Stimulated activated CD8-positive, alpha-beta memory T cell treated with anti-CD3 and anti-CD28 coated beads, Interleukin-7, amount 100 ng/mL, for 24 hours (primary cell): ENCODE measurements at places on chromosomes 7 and 10.

GRCh38 chr7:2611401-2611800, 20.4 kb upstream of the TTYH3 start:
- no peak for DNase-seq

DNA sequence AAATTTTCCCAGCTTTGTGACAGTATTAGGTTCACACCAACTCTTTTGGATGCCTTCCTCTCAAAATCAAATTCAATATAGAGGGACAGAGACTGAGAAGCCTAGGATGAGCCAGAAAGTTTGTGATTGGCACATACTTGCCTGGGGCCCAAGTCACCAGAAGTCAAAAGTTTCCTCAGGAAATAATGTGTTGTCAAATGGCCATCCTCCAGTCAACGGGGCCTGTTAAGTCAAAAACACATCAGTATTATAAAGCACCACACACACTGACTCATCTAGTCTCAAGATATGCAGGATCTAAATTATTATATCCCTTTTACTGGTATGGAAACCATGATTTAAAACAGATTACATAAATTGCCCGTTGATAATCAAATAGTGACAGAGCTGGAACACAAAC, 158.1 kb downstream of the AHR start:
- DNase-seq, result no peak

GRCh38 chr10:69952821-69953221, 99.8 kb upstream of the MACROH2A2 start:
- DNase-seq, result no peak

DNA sequence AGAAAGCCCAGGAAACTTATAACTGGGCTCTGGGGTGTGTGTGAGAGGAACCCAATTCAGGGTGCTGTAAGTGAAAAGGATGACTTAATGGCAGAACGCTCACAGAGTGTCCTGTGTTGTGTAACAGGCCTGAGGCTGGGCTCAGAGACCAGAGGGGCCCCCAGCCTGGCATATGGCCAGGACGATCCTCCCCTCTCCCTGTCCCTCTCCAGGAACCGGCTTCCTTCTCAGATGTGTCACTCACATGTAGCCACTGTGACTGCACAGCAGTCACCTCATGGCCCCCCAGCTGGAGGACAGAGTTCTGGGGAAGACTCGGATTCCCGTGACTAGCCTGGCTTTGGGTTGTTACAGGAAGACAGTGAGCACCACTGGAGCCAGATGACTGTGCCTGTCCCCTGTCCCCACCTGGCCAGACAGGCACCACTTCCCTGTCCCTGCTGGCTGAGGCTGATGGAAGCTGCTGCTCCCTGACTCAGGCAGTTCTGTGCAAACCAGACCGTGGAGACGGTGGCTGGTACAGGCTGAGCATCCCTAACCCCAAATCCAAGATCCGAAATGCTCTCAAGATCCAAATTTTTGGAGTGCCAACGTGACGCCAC, 220.5 kb downstream of the MLLT10 start:
- no peak for DNase-seq

DNA sequence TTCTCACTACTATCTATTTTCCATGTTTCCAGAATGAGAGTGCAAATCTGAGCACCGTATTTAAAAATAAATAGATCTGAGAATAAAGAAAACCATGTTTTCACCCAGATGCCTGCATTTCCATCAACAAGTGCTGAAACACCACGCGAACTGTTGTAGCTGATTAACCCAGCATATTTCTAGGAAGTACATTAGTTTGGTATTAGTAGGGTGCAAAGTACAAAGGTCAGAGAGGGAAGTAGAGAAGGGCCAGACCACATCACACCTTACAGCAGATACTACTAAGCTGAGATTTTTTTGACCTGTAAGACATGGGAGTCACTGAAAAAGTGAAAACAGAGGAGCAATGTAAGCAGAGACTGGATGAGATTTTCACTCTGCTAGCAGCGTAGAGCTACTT, 181.3 kb downstream of the IMMP2L start:
- DNase-seq, result no peak

DNA sequence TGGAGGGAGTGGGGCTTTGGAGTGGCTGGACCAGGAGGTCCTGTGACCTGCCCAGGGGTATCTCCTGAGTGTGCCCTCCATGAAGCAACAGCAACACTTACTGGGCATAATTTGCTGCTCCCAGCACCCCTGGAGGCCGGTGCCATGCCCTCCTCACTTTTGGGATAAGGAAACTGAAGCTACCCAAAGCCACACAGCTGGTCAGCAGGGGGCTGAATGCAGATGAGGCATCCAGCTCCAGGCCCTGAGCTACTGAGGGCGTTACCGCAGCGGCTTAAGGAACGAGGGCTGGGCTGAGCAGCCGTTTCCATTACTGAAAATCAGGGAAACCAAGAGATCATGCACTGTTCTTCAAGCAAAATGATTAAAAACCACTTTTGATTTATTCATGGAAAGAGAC, 408.9 kb downstream of the GLRX3 start:
- no peak for DNase-seq

DNA sequence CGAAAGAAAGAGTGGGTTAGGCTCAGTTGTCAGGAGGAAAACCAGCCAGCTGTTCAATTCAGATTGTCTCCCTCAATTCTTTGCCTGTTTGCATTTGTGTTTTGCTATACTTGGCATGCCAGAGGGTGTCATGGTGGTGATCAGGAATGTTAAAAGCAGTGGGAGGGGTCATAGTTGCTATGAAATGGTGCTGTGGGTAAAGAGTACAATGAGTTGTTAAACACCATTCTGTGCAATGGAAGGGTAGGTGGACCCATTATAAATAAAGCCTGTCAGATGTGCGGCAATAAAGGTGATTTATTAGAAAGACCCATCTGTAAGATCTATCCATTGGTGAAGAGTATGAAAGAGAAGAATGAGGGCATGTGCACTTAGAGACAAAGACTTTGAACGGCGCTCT, 82.2 kb downstream of the MRPL32 start:
- no peak for DNase-seq

DNA sequence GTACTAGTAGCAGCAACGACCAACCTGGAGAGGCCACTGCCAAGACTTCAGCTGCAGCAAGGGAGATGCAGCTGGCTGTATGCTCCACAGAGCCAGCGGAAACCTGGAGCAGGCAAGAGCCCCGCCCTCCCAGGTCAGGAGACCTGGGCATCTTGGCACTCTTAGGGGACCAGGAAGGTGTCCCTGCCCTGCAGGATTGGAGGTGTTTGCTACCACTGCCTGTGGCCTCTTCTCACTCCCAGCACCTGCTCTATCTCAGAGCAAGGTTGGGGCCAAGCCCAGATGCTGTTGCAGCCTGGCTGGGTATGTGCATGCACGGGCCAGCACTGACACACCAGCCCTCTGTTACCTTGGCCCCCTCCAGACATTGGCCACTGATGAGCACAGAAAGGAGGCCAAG, 1512.8 kb downstream of the REEP3 start:
- no peak for DNase-seq
